ENCODE measurements at places on chromosomes 2 and 18.

- no peak for DNase-seq
Measured at GRCh38 chr2:60984720-60985119, 32.8 kb upstream of the PEX13 start.

- DNase-seq, result no peak
Measured at GRCh38 chr2:207658156-207658555, 33.0 kb upstream of the METTL21A start.

- DNase-seq, result no peak
Measured at GRCh38 chr2:160606341-160606740, 112.7 kb upstream of the RBMS1 start.

DNA sequence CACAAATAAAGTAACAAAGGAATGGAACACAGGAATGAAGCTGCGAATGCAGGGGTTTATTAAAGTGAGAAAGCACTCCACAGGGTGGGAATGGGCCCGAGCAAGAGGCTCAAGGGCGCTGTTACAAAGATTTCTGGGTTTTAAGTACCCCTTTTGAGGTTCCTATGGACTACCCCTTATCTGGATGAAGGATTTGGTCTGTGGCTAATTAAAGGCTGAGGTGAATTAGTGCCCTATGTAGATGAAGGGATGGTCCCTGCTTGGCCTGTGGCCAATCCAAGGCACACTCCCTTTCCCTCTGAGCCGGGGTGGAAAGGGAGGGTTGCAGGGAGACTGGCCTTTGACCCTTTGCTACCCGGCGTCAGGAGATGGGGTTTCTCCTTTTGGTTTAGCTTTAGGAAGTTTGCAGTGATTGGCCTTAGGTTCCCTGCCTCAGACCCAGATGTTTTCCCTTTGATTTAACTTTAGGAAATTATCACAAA, 47.5 kb upstream of the CNGA3 start:
- DNase-seq, result no peak

- no peak for DNase-seq
Measured at GRCh38 chr2:46277431-46278190, 19.6 kb upstream of the EPAS1 start.

DNA sequence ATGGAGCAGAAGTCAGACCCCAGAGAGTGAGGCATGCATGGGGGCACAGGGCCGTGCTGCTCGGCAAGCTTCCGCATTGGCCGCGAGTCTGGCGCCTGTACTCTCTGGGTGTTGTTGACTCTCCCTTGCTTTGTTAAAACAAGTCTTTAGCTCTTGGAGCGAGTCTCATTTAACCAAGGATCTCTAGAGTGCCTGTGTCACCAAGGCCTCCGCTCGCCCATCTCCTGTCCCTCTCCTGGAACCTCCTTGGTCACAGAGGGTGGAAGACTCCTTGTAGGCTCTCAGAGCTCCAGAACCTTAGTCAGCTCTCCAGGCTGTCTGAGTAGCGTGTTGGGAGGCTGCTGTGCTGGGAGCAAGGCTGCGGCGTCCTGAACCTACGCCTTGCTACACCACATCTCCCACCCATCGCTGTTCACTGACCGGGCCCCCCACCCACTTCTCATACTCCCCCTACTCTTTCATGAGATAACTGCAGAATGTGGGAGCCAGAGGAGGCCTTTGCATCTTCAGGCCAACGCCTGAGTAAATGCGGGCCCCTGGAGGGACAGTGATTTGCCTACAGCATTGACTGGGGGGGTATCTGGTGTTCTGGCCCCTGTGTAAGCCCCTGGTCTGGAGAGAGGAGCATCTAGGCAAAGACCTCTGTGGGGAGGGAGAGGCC, 66.1 kb downstream of the CIB4 start:
- DNase-seq, result no peak

DNA sequence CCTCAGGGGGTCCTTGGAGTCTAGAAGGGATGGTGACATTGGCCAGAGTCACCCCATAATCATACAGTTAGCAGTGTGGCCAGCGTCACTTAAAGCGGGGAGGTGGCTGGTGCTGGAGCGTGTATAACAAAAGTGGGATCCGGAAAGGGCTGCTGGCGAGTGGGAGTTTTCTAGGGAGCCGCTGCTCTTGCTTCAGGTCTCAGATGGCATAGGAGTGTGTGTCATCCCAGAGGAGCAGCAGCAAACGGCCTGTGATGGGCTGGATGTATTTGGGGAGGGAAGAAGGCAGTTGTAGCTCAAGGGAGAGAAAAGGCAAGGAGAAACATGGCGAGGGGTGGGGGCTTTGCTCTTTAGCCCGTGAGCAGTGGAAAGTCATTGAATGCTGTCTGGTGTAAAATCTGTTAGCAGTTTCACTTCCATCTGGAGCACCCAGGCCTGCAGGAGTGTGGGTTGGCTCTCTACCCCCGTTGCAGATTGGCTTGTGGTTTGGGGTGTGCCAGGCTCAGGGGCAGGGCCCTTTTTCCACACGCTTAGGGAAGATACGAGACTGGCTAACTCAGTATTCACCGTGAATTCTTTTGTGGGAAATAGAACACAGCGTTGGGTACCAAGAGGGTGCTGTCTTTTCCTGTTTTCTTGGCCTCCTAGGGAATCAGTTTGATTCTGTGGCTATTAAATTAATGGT, 120.5 kb downstream of the AGAP1 start:
- DNase-seq, result no peak

DNA sequence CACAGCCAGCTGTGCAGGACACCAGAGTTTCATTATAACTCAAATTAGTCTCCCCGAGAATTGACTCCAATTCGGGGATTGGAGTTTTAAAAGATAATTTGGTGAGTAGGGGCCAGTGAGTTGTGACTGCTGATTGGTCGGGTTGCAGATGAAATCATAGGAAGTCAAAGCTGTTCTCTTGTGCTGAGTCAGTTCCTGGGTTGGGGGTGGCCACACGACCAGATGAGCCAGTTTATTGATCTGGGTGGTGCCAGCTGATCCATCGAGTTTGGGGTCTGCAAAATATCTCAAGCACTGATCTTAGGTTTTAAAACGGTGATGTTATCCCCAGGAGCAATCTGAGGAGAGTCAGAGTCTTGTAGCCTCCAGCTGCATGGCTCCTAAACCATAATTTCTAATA, 82.7 kb upstream of the SLC66A3 start:
- no peak for DNase-seq

- no peak for DNase-seq
Measured at GRCh38 chr2:215878476-215879063, 134.8 kb downstream of the MREG start.

DNA sequence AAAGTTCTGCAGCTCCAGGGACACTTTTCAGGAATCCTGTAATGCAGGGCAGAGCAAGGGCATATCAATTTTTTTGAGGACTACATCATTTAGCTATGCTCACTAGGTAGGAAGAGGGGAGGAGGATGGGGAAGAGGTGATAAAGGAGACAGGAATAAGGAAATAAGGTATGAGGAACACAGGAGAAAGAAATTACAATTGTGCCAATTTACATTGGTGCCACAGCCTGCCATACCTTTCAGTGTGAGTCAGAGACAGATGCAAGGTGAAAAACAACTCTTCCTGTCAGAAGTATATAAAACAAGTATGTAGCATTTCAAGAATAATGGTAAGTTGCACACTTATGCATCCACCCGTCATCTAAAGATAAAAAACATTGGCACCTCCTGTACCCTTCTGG, 5.4 kb upstream of the MRPS9 start:
- no peak for DNase-seq

GRCh38 chr18:12911025-12911928, 27.2 kb upstream of the PTPN2 start:
- no peak for DNase-seq

DNA sequence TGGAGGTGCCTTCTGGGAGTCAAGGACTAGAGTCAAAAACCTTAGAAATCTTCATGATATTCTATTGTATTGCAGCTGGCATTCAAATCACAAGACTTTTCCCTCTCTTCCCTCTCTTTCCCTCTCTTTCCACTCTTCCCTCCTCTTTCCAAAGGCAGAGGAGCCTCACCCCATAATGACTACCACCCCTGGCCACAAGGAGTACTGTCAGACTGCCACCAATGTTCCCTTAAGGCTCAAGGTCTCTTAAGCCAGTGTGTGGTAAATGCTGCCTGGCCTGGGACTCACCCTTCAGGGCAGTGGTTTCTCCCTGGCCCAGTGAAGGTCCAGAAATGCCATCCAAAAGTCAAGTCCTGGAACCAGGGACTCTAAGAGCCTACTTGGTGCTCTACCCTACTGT, 605.9 kb upstream of the PKDCC start:
- no peak for DNase-seq

GRCh38 chr2:227152093-227152766, 11.8 kb downstream of the COL4A4 start:
- DNase-seq, result no peak

DNA sequence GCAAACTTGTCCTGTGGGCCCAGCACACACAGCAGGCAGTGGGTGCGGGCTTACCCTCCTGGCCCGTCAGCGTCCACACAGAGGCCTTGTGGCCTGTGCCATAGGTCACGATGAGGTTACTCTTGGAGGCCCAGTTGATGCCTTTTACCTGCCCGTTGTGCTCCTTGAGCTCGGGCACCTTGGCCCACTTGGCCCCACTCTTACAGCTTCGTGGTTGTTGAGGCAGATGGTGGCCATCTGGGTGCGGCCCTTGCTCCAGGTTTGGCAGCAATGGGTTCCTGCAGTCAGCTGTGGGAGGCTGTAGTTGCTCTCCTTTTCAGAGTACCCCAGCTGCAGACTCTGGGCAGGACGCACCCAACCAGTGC, 45.5 kb upstream of the PTH2R start:
- DNase-seq, result no peak

DNA sequence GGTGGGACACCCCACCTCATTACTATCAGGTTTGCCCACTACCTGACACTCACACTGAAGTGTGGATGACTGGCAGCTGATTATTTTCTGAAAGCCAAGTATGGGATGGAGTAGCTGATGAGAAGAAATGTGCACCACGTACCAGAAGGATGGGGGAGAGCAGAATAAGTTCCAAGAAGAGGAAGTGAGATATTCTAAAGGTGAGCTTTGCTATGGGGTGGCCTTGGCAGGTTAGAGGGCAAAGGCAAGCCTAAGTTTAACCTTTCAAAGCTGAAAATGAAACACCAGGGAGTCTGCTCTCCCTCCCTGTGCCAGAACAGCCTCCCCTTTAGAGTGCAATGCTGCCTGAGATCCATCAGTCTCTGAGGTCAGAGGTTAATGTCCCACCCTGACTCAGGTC, 196.1 kb upstream of the OSR1 start:
- no peak for DNase-seq

DNA sequence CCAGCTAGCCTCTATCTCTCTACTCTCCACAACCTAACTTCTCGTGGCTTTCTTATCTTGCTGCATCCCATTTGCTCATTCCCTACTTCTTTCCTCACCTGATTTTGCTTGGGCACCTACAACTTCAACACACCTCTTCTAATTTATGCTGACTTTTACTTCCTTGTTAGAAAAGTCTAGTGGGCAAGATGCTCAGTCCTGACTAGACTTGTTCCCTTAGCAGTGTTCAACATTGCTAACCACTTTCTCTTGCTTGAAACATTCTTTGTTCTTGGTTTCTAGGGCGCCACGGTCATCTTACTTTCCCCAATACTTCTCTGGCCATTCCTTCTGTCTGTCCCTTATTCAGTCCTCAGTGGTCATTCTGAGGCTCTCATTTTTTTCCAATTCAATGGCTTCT, 454.7 kb upstream of the CWC22 start:
- no peak for DNase-seq

GRCh38 chr2:199693861-199694260, 157.1 kb downstream of the FTCDNL1 start:
- DNase-seq, result no peak

GRCh38 chr18:74796841-74797576, 199.3 kb downstream of the ZNF407 start:
- no peak for DNase-seq

DNA sequence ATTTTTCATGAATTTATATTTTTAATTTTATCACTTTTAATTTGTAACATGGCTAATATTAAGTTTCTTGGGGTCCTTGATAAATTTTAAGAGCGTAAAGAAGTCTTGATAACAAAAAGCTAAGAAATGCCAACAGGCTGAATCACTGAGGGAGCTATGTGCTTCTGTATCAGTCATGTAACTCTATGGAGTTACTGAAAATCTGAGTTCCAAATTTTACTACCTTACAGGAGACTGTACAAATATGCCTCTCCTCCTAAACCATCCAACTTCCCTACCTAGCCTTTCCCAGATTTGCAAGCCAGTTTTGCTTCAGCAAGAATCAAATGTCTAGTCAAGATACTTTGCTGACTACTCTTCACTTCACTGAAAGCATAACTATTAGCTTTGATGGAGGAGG, 35.7 kb downstream of the FEZ2 start:
- DNase-seq, result no peak

- no peak for DNase-seq
Measured at GRCh38 chr18:8661754-8662559, 43.4 kb upstream of the MTCL1 start.
